ENCODE measurements at places on chromosomes 16 and 17. TPM values are rescaled to one million over a fixed set of nuclear protein-coding genes. Genes with fewer than 3 reads are reported as not detected.

- DNase-seq: peak; percentile 35
These were observed 7.6 kb downstream of the AIPL1 start for GRCh38 chr17:6427279-6427781.

Gene GAS2L2
- total RNA-seq: not detected

Gene VTN
- total RNA-seq: not detected

GRCh38 chr17:31907342-31907962, 5.9 kb upstream of the UTP6 start:
- DNase-seq: peak; percentile 39

Gene DPH1
- 36.2 TPM for total RNA-seq

DNA sequence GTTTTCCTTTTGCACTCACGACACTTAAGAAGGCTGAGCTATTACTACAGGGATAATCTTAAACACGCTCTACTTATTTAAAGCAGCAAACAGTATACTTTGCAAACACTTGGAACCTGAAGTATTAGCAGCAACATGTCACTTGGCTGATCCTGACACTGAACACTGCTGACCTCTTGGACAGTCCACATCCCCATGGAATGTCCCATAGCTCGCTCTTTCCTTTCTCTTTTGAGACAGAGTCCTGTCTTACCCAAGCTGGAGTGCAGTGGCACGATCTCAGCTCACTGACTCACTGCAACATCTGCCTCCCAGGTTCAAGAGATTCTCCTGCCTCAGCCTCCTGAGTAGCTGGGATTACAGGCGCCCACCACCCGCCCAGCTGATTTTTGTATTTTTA, 26.4 kb downstream of the SMYD4 start:
- no peak for DNase-seq

Gene RAB26
- total RNA-seq: 0.33 TPM

DNA sequence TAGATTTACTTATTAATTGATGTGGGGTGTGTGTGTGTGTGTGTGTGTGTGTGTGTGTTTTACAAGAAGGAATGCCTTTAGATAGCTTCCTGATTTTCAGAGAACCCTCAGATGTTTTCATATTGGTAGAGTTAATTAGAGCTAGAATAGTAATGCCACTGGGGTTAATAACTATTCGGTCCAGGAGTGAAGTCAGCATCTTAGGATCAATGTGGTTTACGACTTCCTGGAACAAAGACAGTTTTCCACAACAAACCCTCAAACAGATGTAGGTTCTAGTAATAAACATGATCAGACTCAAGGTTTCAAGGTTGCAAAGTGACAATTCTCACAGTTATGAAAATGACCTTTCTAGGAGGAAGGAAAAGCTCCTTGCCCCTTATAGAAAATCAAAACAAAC, 12.2 kb upstream of the SLC52A1 start:
- DNase-seq: no peak

GRCh38 chr16:2204416-2205103, 694 bp upstream of the MLST8 start:
- DNase-seq: no peak

Gene C17orf67
- 0.17 TPM for total RNA-seq

Gene TMEM92
- under 0.01 TPM for total RNA-seq

GRCh38 chr17:69625474-69625873, 211.0 kb downstream of the MAP2K6 start:
- DNase-seq: no peak

GRCh38 chr16:11109566-11109965, 146.4 kb downstream of the SOCS1 start:
- DNase-seq: no peak

GRCh38 chr16:9062301-9062700, 29.1 kb upstream of the HAPSTR1 start:
- DNase-seq: no peak

DNA sequence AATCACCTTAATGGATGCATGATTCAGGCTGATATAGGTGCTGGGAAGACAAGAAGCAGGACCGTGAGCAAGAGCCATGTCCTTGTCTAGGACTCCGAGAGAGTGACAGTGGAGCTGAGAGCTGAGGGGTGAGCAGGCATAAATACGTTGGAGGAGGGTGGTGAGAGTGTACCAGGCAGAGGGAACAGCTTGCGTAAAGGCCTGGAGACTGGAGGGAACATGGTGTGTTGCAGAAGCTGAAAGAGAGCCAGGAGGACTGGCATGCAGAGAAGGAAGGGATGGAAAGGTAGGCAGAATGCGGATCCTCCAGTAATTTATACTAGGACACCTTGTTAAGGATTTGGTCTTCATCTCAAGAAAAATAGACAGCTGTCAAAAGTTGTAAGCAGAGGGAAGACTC, 653.2 kb downstream of the HS3ST4 start:
- no peak for DNase-seq

DNA sequence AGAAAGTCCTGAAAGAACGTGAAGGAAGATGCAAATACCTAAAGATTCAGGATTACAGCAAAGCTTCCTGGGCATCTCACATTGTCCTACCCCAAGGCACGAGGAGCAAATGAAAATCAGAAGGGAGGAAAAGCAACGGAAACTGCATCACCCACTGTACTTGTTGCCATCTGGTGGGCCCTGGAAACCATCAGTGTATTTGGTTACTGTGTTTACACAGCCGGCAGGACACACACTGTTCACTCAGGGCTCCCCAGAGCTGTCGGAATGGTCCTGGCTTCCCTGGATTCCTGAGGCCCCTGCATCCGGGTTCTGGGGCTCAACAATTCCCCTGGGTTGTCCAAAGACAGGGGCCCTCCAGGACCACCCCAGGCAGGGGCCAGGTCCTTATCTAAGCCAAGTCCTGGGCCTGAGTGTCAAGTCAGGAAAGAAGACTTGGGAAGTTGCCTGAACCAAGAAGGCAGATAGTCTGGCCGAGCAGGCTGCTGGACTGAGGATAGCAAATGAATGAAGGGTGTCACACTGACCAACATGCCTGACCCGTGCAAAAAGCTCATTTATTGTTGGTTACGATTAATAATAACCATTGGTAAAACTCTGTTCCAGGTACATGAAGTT, 52.8 kb downstream of the SOX9 start:
- no peak for DNase-seq

- DNase-seq: no peak
These were observed 10.1 kb upstream of the PCTP start for GRCh38 chr17:55740511-55741355.

Gene AIPL1
- total RNA-seq: not detected

Gene DNAH17
- total RNA-seq: not detected

DNA sequence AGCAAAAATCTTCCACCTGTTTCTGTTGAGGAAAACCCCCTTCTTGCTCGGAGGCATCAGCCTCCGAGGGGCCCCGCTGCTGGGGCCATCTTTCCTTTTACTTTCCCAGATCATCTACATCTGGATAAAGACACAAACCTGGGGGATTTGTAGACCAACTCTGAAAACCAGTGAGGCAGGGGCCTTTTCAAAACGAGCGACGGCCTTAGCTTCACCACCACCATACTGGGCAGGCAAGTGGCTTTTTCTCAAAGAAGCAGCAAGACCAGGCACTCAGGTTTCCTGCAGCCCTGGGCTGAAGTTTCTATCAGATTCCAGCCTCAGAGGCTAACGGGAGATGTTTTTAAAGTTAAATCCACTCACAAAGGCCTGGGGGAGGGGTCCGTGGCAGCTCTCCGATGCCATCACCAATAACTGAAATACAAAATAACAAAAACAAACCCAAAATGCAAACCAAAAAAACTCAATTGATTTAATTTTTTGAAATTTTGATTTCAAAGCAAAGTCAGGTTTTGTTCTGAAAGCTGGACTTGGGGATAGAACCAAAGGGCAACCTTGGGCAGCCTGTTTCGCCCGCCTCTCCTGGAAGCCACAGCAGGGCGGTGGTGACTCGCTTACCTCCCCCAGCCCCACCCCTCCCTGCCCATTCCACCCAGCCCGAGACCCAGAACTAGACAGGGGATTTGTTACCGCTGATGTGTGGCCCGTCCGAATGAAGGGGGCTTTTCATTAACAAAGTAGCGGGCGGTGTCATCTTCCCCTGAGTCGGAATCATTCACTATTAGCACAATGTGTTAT, 55.8 kb downstream of the SALL1 start:
- DNase-seq: no peak

Gene COPZ2
- 11.2 TPM for total RNA-seq

Gene WNK4
- total RNA-seq: 0.75 TPM

- no peak for DNase-seq
These were observed 482.8 kb downstream of the CDH13 start for GRCh38 chr16:83109490-83110125.

Gene PRAC1
- total RNA-seq: not detected

GRCh38 chr17:16288860-16289571, 64.3 kb downstream of the CENPV start:
- no peak for DNase-seq

DNA sequence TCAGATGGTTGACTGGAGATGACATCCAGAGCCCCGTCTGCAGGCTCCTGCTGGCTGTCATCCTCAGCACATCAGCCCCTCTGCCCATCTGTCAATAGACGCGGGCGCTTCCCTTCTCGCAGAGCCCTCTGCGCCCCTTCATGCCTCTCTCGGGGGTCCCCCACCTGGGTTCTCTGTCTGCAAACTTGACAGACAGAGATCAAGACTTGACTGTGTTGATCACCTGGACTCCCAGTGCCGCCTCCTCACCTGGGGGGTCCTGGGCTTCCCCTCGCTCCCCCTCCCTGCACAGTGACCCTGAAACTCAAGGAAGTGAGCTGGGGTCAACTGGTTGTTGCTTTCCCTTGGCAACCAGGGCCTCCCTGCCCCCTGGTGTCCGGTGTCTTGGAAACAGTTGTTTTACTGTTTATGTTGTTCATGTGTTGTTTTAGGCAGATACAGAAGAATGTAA, 31.9 kb downstream of the RNF213 start:
- DNase-seq: no peak

DNA sequence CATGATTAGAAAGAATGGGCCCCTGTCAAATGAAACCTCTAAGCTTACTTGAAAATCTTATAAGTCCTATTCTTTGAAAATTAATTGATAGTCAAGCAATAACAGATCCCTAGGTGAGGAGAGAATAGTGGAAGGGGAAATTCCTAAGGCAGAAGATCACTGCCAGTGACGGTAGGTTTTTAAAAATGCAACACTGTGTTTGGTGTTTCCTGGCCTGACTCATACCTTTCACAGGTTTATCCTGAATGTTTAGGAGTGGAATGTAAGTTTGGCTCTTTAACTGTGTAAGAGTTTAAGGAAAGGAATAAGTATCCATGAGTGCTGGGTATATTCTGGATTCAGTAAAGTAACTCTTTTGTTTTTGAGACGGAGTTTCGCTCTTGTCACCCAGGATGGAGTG, 23.8 kb downstream of the HAPSTR1 start:
- DNase-seq: peak; percentile 73

Gene OR1F1
- total RNA-seq: 0.35 TPM

DNA sequence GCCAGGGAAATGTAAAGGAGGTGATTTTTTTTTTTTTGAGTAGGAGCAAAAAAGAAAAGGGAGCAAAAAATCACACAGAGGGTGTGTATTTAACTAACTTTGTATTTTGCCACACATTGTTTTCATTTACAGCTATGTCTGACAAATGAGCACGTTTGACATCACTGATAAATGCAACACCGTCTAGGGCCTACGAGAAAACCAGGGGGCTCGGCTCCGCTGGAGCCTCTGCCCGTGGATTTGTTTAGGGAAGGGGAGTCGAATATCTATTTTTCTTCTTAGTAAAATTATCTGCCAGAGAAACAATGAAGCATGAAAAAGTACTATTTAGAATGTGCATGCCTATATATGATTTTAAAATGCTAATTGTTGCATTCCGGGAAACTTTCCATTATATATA, 6.8 kb downstream of the MAF start:
- DNase-seq: no peak

Gene PDILT
- not detected for total RNA-seq

GRCh38 chr17:8366231-8366630, 10.3 kb downstream of the KRABD2 start:
- DNase-seq: no peak

DNA sequence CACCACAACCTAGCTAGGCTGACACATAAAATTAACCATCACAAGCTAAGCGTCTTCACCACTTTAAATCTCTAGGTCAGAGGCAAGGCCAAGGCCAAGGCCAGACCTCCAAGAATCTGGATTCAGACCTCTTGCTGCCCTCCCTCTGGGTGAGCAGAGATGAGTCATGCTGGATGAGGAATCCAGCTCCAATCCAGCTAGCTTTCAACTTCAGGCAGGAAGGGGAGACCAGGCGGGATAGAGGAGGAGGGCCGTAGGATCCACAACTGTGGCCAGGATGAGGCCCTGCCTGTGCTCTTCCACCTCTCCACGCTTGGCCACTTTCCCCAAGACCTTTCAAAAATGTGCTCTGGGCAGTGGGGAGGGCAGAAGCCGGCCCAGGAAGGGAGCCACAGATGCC, 14.7 kb downstream of the LRRC75A start:
- DNase-seq: peak; percentile 35

DNA sequence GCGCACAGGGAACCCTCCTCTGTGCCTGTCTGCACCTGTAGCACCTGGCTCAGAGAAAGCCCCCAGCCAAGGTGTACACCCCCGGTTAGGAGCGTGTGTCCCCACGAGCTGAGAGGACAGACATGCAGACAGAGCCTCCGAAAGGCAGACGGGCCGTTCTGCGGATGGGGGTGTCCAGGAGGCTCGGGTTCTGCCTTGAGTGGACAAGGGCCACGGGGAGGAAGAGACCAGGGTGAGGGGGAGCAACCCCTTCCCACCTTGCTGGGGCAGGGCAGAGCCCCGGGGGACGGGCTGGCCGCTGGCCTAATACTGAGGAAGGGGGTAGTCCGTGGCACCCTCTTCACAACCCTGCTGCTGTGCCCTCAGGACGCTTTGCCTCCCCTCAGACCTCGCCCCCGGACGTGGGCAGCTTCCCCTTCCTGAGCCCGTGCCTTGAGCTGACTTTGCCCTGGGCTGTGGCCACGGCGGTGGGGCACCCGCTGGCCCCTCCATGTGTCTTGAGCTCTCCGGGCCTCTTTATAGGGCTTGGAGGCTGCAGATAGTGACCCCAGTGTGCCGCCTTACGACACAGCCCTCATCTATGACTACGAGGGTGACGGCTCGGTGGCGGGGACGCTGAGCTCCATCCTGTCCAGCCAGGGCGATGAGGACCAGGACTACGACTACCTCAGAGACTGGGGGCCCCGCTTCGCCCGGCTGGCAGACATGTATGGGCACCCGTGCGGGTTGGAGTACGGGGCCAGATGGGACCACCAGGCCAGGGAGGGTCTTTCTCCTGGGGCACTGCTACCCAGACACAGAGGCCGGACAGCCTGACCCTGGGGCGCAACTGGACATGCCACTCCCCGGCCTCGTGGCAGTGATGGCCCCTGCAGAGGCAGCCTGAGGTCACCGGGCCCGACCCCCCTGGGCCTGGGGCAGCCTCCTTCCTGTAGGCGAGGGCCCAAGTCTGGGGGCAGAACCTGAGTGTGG, 5.7 kb downstream of the SLC22A31 start:
- no peak for DNase-seq

DNA sequence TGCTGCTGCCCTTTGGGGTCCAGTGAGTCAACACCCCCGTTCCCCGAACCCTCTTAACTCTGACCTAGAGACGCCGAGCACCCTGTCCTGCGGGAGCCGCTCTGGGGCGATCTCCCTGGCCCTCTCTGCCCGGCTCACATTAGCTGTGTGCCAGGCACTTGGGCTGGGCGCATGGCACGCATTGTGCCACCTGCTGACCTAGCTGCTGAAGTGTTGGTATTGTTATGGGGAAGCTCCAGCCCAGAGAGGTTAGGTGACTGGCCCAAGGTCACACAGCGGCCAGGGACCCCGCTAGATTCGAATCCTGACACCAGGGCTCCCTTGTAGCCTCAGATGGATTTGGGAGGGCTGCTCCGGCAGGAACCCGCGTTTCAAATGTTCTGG, 1.1 kb downstream of the HSD17B1 start:
- peak; percentile 62 for DNase-seq

Gene HCRT
- not detected for total RNA-seq

- no peak for DNase-seq
These were observed 44.0 kb downstream of the MYH3 start for GRCh38 chr17:10612957-10613744.

Gene CDYL2
- total RNA-seq: 3.2 TPM

Data from mammary epithelial cell (primary cell).